Fibroblast of villous mesenchyme (primary cell): ENCODE measurements at places on chromosomes 12 and 14. TPM values are rescaled to one million over a fixed set of nuclear protein-coding genes. Genes with fewer than 3 reads are reported as not detected.

DNA sequence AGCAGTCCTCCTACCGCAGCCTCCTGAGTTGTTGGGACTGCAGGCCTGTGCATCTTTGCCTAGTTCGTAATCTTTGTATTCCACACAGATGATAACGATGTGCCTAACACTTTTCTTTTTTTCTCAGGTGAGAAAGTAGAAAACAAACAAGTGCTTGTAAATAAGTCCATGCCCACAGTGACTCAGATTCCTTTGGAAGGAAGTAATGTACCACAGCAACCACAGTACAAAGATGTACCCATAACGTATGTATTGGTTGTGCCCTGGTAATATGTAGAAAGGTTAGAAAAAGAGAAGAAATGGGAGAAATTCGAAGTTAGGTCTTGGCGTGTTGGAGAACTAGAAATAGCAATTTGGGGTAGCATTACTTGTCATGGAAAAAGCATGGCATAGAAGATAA lies 101.6 kb downstream of the POLR3B start:
- no peak for DNase-seq

- peak; percentile 86 for DNase-seq
These were observed 11.3 kb downstream of the PHLDA1 start for GRCh38 chr12:76020281-76020680.

GRCh38 chr12:115507951-115508722 lies 769.4 kb downstream of the MED13L start:
- no peak for DNase-seq

- DNase-seq = no peak
These were observed 312.2 kb upstream of the DIO3 start for GRCh38 chr14:101248840-101249675.

DNA sequence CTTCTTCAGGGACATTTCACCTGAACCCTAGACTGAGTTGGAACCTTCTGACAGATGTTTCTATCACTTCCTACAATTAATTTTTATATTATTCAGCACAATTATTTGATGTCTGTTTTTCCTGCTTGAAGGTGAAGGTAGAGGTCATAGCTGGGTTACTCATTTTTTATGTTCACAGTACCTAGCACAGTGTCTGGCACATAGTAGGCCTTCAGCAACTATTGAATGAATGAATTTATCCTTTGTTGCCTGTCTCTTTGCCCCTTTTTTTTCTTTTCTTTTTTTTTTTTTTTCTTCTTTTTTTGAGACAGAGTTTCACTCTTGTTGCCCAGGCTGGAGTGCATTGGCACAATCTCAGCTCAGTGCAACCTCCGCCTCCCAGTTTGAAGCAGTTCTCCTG lies 29.5 kb upstream of the FAM177A1 start:
- DNase-seq = no peak

- peak; percentile 83 for DNase-seq
These were observed at the start of gene IFI27L2 for GRCh38 chr14:94129111-94129757. IFI27L2 (minus strand) TSS chr14:94129604; CDS start chr14:94129564, 40 bp downstream.

DNA sequence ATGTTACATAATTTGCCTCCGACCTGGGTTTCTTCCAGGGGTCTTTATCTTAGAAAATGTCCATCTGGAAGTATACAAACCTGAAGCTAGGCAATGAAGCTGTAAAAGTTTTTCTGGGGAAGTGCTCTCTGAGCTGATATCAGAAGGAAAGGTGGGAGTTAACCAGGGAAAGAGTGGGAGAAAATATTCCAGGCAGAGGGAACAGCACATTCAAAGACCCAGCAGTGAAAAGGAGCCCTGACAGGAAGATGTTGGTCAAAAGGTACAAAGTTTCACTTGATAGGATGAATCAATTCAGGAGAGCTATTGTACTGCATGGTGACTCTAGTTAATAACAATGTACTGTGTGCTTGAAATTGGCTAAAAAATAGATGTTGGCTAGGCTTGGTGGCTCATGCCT lies 17.8 kb upstream of the CIT start:
- no peak for DNase-seq

DNA sequence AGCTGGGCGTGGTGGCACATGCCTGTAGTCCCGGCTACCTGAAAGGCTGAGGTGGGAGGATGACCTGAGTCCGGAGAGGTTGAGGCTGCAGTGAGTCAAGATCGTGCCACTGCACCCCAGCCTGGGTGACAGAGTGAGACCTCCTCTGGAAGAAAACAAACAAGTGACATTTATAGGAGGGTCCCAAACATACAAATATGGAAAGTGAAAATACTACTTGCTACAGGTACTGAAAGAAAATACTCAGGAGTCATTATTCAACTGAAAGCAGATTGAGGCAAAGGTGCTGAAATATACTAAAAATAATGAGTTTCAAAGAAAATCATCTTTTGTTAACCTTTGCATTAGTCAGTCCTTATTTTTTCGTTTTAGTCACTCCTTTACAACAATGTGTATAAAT lies 53.5 kb downstream of the ETV6 start:
- no peak for DNase-seq

DNA sequence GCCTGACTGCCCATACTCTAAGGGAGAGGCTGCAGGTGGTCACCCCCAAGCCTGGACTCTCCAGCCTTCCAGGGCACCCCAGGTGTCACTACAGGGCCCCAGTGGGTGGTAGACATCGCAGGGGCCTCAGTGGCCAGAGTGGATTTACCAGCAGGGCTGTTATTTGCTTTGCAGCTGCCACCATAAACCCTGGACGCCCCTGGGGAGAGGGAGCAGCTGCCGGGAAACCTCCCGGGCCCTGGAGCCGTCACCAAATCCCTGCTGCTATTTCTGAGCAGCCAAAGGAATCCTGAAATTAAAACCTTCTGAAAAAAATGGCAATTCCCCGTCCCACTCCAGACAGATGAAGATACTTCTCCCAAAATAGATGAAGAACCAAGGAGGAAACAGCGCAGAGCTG lies 13.9 kb downstream of the TMEM119 start:
- peak; percentile 21 for DNase-seq

DNA sequence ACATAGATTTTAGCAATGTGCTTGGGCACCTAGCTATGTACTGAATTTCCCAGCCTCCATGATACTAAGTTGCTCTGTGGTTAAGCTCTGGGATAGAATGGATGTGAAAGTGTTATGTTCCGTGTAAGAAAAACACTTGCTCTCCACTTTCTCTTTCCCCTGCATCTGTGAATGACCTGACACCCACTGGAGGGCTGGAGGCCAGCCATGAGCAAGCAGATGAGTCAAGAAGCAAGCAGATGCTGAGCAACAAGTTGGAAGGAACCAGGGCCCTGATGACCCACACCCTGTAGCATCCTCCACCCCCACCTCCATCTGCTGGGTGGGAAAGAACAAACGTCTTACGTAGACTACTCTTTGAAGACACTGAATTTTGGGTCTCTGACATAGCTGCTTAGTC lies 56.6 kb downstream of the EID3 start:
- DNase-seq = peak; percentile 49

DNA sequence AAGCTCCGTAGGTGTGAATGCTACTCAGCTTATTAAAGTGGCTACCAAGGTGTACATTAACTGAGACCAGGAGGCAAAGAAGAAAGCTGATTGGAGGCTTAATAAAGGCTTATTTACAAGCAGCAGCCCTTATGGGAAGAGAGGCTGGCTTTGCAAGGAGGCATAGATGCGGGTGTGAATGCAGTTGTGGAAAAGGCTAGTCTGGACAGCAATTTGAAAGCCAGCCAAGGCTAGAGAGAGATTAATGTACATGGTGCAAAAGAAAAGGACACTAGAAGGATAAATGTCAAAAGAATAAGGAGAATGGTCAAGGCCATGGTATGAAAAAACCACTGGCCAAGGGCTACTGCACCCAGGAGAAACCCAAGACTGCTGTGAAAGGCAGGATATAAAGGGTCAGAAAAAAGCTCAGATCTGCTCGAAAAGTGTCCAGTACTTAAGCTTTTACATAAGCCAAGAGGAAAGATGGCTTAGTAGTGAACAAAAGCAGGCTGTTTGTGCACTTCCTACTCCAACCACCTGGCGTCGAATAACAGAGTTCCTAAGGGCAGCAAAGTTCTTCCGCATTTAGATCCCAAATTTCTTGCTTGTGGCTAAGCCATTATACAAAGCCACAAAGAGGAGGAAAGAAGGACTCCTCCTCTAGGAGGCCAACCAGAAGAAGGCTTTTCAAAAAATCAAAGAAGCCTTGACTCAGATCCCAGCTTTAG lies 24.0 kb downstream of the KLRK1 start:
- peak; percentile 22 for DNase-seq

- no peak for DNase-seq
These were observed 47.6 kb downstream of the RIMBP2 start for GRCh38 chr12:130668286-130669204.

DNA sequence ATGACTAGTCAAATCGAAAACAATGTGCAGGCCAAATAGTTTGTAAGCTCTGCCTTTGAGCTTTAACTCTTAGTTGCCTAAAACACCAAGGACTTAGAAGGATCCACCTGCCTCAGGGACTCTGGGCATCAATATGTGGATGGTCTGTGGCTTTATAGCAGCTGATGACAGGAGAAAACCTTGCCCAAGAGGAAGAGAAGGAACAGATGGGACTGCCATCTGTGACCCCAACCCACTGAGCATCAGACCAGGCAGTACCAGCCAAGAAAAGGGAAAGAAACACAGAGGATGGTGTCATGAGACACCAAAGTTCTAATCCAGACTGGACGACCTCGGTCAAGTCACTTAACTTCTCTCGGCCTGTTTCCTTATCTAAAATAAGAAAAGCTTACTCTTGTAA lies 12.7 kb downstream of the TGFB3 start:
- DNase-seq = no peak

- DNase-seq = peak; percentile 37
These were observed 1.7 kb downstream of the LEMD3 start for GRCh38 chr12:65171073-65171472.

- peak; percentile 38 for DNase-seq
These were observed 895 bp upstream of the CCDC88C start for GRCh38 chr14:91418387-91419043.

GRCh38 chr12:60926256-60926655 lies 1330.4 kb downstream of the SLC16A7 start:
- no peak for DNase-seq

GRCh38 chr12:91651728-91652127 lies 469.1 kb upstream of the DCN start:
- DNase-seq = peak; percentile 18

GRCh38 chr12:68367116-68367515 lies 35.0 kb upstream of the MDM1 start:
- no peak for DNase-seq

GRCh38 chr12:104630230-104630670 lies 173.5 kb downstream of the CHST11 start:
- no peak for DNase-seq

DNA sequence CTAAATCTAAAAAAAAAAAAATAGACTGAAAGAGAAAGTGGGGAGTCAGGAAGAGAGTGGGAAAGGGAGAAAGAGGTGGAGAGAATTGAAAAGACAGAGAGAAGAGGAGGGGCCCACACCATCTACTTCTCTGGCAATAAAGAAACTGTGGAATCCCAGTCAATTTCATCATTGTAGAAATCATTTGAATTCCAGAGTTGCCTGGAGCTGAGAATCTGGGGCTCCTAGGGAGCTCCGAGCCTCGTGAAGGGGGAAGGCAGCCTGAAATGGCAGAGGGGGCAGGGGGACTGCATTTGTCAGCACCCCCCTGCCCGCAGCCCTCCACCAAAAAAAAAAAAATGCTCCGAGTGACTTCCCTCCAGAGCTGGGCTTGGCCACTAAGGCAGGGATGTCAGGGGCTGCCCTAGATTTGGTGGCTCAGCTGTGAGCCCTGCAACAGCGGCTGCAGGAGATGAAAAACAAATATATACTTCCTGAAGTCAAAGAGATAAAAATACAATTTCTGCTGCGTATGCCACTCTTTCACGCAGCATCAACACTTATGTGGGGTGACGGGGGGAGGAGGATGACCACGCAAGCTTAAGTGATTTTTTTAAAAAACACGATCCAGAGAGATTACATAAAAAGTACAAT lies 80.5 kb downstream of the BCL11B start:
- DNase-seq = no peak

- no peak for DNase-seq
These were observed 27.1 kb downstream of the VWF start for GRCh38 chr12:6097411-6097810.

DNA sequence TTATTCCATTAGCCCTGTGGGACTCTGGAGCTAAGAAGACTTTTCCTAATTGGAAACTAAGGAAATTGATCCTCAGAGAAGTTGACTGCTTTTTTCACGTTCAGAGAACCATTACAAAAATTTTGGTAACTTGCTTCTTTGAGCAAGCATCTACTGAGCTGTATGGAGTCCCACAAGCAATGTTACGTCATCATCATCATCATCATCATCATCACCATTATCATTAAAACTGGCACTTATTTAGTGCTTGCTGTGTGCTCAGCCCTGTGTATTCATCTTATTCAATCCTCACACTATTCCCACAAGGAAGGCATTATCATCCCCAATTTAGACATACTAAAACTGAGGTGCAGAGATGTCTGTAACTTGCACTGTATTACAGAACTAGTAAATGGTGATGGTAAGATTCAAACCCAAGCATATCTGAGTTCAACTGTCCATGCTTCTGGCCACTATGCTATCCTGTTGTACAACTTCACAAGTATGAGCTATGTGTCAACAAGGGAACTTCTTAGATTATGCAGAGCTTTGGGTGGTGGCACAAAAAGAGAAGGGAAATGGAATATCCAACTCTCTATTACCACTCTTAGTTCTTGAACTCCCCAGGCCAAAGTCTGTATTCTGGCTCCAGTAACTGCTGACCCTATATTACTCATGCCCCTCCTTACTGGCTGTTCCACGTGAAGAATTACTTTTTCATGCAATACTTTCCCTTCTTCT lies 6.3 kb downstream of the KRT1 start:
- DNase-seq = no peak

DNA sequence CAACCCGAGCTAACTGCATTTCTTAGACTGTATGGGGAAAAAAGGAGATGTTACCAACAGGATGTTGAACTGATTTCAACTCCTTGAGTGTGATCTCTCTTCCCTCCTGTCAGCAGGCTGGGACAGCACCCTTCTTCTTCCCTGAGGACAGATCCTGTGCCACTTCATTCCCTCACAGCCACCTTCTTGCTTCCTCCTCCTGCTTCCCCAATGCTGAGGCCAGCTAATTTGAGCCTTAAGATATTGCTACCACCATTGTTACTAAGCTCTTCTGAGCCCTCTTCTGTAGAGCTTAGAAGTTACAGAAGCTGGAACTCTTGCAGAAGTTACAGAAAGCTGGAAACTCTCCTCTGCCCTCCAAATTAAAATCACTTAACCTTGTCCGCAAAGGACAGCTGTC lies 88.8 kb downstream of the SPTSSA start:
- DNase-seq = no peak

GRCh38 chr12:4320497-4320852 lies 538 bp upstream of the TIGAR start:
- DNase-seq = no peak

Gene AHNAK2
- total RNA-seq = 32.2 and 32.4 TPM in 2 replicates

Gene KRT73
- total RNA-seq = not detected in 2 replicates

Gene ADGRD1
- total RNA-seq = under 0.01 TPM in 2 replicates

Gene RNFT2
- 6.1 and 7.3 TPM in 2 replicates for total RNA-seq

Gene ZNF891
- total RNA-seq = 0.86 and 0.97 TPM in 2 replicates

Gene WNT5B
- 78.2 and 98.2 TPM in 2 replicates for total RNA-seq

Gene NELL2
- 0.86 TPM in 1 of 2 replicates, not detected in the other for total RNA-seq

Gene ITPK1
- 11.6 and 15.5 TPM in 2 replicates for total RNA-seq

Gene SLC5A8
- not detected in 2 replicates for total RNA-seq

Gene DHRS2
- 0.32 and 0.43 TPM in 2 replicates for total RNA-seq

Gene KRT76
- not detected in 2 replicates for total RNA-seq

Gene ACSM4
- not detected in 2 replicates for total RNA-seq

Gene IQSEC3
- total RNA-seq = under 0.01 TPM in 2 replicates

Gene KLRD1
- total RNA-seq = under 0.01 and 0.86 TPM in 2 replicates

Gene LLPH
- 3.9 and 5.6 TPM in 2 replicates for total RNA-seq

Gene ZNF385A
- 1.3 and 2.2 TPM in 2 replicates for total RNA-seq
